ENCODE measurements at places on chromosomes 2 and 18. TPM values are rescaled to one million over a fixed set of nuclear protein-coding genes. Genes with fewer than 3 reads are reported as not detected.

DNA sequence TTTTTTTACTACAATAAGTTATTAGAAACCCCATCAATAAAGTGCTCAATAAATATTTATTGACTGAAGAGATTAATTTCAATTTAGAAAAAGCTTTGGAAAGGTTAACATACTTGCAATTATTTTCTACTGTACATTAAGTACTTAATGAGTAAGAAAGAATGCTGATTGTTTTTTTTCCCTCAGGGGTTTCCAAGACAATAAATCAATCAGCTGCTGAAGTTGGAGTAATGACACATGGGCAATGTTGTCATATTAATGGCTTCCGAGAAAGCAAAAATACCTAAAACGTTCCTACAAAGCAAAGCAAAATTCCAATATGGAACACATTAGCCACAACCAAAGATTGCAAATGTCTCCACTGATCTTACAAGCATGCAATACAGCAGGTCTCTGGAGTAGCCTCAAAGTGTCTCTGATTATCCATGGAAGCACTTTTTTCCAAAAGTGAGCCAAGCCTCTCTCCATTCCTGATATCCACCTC is 66.7 kb downstream of the ZC3H6 start:
- no peak for ATAC-seq

GRCh38 chr18:45116116-45116515 is 435.4 kb downstream of the SETBP1 start:
- no peak for ATAC-seq

DNA sequence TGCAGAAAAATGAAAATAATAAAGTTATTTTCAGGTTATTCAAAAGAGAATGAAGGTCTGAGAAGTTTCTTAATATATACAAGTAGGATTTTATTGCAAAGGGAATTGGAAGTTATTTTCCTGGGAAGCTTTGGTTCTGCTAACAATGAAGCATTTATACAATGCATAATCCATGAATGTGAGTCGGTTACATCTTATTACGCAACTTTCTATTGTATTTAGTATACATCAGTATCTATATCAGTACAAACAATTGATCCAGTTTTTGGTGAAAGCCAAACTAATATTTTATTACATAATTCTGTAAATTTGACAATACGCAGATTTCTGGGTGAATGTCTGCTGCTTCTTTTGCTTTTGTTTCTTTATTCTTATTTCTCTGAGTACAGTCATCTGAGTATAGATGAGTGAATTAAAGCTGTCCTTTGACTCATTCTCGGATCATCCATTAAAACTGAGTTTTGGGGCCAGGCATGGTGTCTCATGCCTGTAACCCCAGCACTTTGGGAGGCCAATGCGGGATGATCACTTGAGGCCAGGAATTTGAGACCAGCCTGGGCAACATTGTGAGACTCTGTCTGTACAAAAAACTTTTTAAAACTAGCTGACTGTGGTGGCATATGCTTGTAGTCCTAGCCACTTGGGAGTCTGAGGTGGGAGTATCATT is 108.5 kb downstream of the SOCS6 start:
- no peak for ATAC-seq

- no peak for ATAC-seq
These were observed 62.5 kb upstream of the SMAD7 start for GRCh38 chr18:49013291-49013691.

GRCh38 chr2:196244516-196244915 is 73.1 kb upstream of the STK17B start:
- no peak for ATAC-seq

Gene LYPD1
- not detected for total RNA-seq

Measured in gastroesophageal sphincter (tissue), 4 donors.